Activated naive CD8-positive, alpha-beta T cell treated with anti-CD3 and anti-CD28 coated beads, Interleukin-2, amount 50 U/mL, for 16 hours (primary cell): ENCODE measurements at places on chromosomes 5 and 9.

DNA sequence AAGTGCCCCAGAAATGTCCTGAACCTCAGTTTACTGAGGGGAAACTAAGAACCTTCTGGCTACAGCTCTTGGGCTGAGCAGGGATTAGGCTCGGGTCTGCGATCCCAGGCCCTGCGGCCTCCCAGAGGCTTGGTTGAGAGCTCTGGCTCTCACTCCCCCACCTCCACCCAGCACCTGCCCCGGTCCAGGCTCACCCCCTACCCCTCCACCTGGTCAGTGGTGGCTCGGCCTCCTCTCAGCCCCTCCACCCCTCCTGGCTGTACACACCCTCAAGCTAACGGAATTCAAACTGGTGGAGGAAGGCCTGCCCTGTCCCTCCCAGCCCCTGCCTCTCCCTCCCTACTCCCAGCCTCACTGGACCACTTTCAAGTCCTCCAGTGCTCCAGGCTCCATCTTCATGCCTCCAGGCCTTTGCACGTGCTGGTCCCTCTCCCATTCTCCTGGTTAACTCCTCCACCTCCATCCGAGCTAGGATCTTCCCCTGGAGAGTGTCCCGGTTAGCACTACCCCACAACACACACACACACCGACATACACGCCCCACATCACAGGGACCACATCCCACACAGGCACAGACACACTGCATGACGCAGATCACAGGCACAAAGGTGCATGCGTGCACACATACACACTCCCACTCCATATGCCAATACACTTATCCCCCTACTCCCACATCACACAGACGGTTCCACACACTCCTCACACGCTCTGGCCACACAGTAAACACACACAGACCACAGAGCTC is 130.9 kb downstream of the C9orf50 start:
- DNase-seq: no peak

GRCh38 chr9:2317591-2317990 is 302.4 kb downstream of the SMARCA2 start:
- DNase-seq: no peak

DNA sequence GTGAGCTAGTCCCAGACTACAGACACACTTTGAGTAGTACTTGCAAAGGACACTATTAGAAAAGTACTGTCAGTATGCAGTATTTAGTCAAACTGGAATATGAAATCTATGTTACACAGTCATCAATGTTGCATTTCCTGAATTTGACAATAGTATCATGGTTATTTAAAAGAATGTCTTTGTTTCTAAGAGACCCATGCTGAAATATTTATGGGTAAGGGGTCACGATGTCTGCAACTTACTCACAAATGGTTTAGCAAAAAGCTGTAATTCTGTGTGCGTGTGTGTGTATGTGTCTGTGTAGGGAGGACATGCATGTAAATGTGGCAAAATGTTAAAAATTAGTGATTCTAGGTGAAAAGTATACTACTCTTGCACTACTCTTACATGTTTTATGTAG is 105.6 kb downstream of the GOLPH3 start:
- DNase-seq: no peak

- no peak for DNase-seq
Measured at GRCh38 chr5:66144834-66145390, 812 bp downstream of the SREK1 start.

DNA sequence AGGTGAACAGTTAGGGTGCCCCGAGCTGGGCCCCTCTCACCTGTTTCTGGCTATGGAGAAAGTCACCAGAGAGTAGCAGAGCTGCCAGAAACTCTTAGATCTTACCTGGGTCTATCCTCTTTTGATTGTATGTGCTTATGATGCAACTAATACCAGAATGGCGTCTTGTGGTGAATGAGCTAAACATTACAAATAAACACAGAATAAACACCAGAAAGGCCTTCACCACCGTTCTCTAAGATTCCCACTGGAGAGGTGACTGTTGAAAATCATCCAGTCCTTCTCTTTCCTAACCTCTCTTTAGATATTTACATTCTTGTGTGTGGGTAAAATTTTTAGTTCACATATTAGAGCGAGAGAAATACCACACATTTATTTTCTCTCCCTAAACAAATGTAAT is 241.7 kb upstream of the GAS1 start:
- no peak for DNase-seq

- no peak for DNase-seq
Measured at GRCh38 chr5:147575598-147575997, 65.7 kb upstream of the DPYSL3 start.

DNA sequence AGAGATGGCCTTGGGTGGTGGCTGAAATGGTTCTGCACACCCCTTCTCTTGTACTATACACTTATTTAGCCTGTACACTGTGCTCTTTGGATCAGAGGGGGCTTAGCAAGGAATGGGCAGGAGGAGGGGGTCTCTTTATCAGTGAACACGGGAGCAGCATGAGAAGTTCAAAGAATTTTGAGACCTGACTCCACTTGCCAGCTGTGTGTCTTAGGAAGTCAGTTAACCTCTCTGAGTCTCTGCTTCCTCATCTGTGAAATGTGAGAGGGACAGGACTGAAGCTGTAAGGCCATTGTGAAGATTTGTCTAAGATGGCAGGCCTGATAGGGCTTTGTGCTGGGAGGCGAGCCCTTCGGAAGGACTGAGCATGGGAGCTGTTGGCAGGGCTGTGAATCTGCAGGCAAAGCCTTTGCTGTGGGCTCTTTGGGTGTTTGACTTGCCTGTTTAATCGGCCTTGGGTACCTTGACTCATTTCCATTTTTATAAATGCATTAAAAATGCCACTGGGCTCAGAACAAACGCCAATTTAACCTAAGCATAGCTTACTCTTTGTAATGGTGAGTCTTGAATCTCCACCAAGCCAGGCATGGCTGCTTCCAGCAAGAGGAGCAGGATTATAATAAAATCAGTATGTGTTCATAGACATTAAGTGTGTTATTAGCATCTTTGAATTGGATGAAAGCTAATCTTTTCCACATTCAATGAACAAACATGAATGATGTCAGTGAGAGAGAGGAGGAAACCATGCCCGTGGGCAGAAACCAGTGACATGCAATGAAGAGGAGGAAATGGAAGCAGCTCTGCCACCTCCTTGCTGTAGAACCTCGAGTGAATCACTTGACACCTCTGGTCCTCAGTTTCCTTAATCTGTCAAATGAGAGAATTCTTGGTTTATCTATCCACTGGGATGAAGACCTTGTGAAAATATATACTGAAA is 89.4 kb downstream of the MACROH2A1 start:
- no peak for DNase-seq

DNA sequence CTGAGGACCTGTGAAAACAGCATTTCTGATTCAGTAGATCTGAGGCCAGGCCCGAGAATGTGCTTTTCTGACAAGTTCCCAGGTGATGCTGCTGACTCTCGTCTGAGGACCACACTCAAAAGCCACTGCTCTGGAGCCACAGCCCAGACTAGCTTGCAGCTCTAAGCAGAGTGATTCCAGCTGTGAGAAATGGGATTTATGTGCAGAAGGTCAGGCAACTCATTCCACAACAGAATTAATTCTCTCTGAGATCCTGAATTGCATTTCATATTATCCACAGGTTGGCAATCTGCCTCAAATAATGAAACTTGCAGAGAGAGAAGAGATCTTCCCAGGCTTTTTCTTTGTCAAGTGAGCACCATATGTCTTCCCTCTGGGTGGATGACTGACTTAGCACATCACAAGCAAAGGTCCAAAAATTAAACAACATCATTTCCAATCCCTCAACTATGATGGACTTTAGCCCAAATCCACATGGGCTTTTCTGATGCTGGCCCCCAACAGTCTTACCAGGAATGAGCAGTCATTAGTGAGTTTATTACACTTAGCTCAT is 140.2 kb downstream of the ALDH1A1 start:
- no peak for DNase-seq

GRCh38 chr5:37918424-37918823 is 78.6 kb upstream of the GDNF start:
- DNase-seq: no peak

DNA sequence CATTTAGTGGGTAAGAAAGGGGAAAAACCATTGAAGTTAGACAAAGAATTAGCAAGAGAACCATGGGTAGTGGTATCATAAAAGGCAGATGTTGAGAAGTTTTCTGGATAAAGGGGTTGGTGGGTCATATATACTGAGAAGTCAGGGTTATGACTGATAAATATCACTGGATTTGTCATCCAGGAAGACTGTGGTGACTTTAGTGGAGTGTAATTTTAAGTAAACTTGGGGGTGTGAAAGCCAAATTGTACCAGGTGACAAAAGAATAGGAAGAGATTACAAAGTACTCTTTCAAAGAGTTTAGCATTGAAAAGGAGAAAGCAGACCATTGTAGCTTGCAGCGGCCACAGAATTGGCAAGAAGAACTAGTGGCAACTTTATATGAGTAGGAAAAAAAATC is 315.2 kb upstream of the DMAC1 start:
- DNase-seq: no peak

GRCh38 chr9:72365525-72366256 is 683 bp upstream of the ZFAND5 start:
- peak; percentile 19 for DNase-seq

DNA sequence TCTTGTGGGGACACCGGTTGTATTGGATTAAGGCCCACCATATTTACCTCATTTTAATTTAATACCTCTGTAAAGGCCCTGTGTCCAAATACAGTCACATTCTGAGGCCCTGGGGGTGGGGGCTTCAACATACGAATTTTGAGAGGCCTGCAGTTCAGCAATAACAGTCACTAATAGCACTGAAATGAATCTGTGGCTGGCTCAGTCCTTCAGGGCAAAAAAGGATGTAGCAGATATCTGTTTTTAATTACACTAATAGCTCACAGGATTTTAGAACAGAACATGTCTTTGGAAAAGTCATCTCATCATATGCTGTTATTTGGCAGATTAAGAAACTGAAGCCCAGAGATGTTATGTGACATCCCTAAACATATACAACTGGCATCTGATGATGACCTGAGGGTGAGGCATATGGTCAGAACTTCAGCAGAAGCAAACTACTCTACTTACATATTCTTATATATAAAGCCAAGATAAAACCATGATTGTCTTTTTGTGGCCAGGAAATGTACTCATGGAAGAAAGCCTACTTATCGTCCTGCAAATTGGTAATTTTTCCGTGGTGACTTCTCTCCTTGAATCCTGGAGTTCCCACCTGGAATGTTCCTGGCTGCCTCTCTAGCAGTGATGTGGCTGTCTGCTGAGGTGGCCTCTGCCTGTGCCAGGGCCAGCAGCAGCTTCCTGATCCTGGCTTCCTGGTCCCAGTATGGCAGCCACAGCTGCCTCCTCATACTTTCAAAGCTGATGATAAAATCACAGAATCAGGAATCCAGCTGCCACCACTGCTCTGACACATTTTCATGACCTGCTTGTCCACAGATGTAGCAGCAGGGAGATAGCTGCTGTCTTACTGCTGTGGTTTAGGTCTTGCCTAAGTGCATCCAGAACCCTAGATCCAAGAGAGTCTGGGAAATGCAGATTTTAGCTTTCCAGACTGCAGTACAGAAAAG is 72.1 kb upstream of the ANKRD55 start:
- DNase-seq: no peak

GRCh38 chr5:14332038-14332631 is 189.0 kb downstream of the TRIO start:
- no peak for DNase-seq

GRCh38 chr5:98909363-98909762 is 19.4 kb downstream of the CHD1 start:
- DNase-seq: no peak

DNA sequence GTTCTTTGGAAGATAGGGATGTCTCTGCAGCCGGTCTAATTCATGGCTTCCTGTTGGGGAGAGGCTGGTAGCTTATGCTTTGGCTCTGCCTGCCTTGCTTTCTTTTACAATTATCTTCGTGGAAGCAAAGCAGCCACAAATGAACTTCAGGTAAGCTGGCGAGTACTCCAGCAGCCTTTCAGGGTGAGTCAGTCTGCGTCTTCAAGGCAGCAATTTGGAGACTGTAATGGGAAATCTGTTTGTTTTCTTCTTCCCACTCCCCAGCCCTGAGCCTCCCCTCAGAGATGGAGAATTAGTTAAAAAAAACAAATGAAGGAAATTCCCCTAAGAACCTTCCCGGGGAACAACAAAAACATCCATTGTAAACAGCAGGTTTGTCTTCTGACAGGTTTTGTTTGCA is 100.1 kb downstream of the PSAT1 start:
- no peak for DNase-seq

- no peak for DNase-seq
Measured at GRCh38 chr5:72518001-72518683, 10.9 kb upstream of the ZNF366 start.

GRCh38 chr5:77396017-77396416 is 96.1 kb downstream of the WDR41 start:
- no peak for DNase-seq

GRCh38 chr9:21615018-21615417 is 132.9 kb upstream of the IFNE start:
- DNase-seq: no peak

GRCh38 chr5:161306351-161306995 is 240.1 kb downstream of the GABRB2 start:
- no peak for DNase-seq

DNA sequence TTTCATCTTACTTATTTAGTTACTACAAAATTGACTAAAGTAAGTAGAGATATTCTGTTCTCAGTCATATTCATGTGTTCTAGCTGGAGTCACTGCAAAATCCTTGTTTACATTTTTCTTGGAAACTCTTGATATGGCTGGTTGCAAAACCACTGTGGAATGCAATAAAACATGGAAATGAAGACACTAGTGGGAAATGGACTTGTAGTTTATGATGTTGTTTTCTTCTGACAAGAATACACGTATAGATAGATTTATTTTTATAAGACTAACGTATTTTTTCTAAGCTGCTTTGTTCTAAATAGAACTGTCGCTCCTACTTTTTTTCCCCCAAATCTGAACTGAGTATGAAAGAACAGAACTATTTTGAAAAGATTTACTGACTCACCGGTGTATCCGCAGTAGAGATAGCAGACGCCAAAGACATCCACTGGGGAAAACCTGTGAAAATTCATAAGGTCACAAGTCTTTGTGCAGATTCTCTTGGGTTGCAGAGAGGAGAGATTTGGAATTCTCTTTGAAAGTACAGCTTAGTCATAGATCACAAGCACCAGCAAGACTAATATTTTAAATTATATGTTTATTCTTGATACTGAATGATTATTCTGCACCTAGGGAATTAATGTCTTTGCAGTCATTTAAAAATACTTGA is 119.6 kb upstream of the TAF11L2 start:
- DNase-seq: no peak

DNA sequence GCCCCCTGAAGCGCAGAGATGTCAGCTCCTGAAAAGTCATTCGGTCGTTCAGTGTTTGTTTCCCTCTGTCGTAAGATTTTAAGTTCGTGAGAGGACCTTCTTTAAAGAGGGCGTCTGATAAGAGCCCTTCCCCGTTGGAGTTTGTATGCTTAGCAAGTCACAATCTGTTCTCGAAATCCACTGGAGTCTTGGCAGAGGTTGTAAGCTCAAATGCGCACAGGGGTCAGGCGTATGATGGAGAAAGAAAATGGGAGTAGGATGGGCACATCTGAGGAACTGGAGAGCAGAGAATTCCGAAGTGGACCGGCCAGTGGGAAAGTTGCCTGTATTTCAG is 710 bp downstream of the HSD17B4 start:
- DNase-seq: no peak

GRCh38 chr9:72464857-72465592 is 56.4 kb upstream of the TMC1 start:
- DNase-seq: no peak

GRCh38 chr9:74770508-74771261 is 117.0 kb downstream of the TRPM6 start:
- DNase-seq: no peak

GRCh38 chr9:137226338-137227053 is 806 bp upstream of the RNF224 start:
- no peak for DNase-seq

- no peak for DNase-seq
Measured at GRCh38 chr5:135974021-135974600, 19.3 kb upstream of the LECT2 start.

- DNase-seq: no peak
Measured at GRCh38 chr9:120513825-120514396, 66.1 kb downstream of the CDK5RAP2 start.
